ENCODE measurements at places on chromosomes 2 and 18.

GRCh38 chr2:240567137-240567871 lies 980 bp upstream of the RNPEPL1 start:
- DNase-seq = no peak

DNA sequence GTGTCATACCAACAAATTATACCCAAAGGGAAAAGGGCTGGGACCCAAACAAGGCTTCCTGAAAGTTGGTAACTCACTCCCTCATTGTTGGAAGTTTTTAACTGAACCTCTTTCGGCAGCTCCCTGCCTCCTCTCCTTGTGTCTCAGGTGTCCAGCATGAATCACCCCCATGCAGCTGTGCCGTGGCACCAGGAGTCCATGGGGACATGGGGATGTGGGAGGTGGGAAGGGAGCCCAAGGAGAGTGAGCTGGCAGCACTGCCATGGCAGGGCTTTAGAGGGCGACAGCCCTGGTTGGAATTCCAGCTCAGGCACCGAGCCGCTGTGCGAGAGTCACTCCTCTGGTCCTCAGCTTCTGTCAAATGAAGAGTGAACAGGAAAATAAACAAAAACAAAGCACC lies 12.5 kb upstream of the GYPC start:
- no peak for DNase-seq

DNA sequence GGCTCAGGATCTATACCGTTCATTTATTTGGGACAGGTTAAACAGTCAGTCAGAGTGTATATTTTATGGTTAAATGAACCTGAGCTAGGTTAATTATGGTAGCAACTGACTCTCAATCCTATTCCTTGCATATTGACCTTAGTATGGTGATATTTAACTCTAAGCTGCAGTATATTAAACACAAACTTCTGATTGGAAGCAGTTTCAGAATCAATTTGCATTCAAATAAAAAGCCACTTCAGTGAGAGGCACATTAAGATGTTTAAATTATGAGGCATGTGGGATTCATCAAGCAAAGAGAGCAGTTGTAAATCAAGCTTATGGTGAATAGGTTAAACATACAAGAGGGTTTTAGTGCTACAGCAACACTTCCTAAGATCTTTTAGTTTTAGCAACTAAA lies 40.4 kb downstream of the FRZB start:
- DNase-seq = no peak

- DNase-seq = no peak
These were observed 34.9 kb upstream of the ATP8B1 start for GRCh38 chr18:57837917-57838548.

Measured in stimulated activated CD8-positive, alpha-beta memory T cell treated with anti-CD3 and anti-CD28 coated beads, Interleukin-4, amount 100 ng/mL, for 4 hours (primary cell).